NCI-H510A (cell line): ENCODE measurements at places on chromosomes 2 and 18.

DNA sequence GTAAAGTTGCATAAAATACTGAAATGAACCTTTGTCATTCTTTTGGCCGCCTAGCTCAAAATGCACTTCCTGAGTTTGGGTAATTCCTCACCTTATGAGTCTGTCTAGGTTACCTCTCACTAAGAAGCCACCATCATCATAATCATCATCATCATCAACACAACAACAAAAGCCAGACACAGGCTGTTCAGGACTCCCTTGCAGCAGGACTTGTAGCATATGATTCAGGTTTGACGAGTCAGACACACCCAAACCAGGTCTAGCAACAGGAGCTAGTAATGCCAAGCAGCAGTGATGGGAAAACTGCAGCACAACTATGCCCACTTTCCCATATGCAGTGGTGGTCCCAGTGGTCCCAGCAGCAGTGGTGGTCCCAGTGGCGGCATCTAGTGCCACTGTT is 2.8 kb upstream of the SGO2 start:
- DNase-seq = no peak

DNA sequence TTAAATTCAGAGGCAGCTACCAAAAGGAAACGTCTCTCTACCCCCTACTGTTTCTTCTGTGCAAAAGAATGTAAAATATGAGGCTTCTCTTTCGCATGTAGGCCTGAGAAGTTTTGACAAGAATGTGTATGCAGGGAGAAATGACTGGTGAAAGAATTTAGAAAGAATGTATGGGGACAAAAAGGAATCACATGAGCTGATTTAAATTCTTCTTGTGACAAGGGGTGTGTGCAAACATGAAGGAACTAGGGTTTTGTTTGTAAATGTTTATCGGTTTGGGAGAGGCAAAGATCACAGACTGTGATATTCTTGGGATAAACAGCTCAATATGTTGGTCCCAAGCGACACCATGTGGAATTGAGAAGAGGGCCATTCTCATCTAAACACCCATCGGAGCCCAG is 345.2 kb upstream of the VRK2 start:
- no peak for DNase-seq

DNA sequence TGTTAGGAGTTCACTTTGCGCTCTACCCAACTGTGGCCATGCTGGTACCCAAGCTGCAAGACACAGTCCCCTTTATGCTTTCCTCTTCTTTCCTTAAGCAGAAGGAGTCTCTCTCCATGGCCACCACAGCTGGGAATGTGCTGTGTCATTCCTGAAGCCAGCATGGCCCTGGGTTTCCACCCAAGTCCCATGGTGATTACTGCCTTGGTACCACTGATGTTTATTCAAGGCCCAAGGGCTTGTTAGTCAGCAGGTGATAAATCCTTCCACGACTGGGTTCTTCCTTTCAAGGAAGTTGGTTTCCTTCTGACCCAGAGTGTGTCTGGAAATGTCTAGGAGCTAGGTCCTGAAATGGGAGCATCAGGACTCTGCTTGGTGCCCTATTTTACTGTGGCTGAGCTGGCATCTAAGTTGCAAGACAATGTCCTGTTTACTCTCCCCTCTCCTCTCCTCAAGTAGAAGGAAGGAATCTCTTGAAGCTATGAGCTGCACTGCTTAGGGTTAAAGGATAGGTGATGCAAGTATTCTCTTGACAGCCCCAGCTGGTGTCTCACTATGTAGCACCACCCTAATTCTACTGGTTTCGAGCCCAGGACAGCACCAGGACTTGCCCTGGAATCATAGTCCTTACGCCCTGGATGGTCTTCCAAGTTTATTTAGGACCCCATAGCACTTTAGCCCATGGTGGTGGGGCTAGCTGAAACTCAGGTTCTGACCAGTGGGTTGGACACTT is 18.7 kb upstream of the NUP35 start:
- no peak for DNase-seq

DNA sequence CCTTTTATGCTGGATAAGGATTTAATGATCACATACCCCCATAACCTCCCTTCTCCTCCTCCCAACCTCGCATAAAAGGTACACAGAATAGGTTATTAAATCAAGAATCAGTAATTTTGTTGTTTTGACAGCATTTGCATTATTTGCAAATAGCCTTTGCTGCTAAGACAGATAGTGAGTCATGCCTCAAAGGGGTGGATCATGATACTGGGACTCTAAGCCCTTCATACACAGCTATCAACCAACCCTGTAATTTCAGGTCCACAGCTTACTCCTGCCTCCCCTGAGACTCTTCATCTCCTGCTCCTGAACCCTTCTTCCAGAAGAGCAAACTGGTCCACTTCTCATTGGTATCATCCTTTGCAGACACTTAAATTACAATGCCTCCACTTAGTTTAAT is 73.8 kb upstream of the KLHL29 start:
- DNase-seq = no peak

DNA sequence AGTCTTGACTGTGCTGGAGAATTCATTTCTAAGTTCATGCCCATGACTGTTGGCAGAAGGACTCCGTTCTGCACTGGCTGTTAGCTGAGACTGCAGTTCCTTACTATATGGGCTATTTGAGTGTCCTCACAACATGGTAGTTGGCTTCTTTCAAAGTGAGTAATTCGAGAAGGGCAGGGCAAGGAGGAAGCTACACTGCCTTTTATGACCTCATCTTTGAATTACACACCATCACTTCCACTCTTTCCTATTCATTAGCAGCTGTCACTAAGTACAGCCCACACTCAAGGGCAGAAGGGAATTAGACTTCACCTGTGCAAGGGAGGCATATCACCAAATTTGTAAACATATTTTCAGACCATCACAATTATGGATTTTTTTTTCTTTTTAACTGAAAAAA is 55.9 kb upstream of the EPAS1 start:
- DNase-seq = peak; percentile 73
